ENCODE measurements at places on chromosomes 7 and 10.
A peak's percentile ranks its signal among the peaks of the same experiment; 100 is the strongest.

GRCh38 chr7:109646124-109646523, 1076.5 kb downstream of the DNAJB9 start:
- no peak for DNase-seq

DNA sequence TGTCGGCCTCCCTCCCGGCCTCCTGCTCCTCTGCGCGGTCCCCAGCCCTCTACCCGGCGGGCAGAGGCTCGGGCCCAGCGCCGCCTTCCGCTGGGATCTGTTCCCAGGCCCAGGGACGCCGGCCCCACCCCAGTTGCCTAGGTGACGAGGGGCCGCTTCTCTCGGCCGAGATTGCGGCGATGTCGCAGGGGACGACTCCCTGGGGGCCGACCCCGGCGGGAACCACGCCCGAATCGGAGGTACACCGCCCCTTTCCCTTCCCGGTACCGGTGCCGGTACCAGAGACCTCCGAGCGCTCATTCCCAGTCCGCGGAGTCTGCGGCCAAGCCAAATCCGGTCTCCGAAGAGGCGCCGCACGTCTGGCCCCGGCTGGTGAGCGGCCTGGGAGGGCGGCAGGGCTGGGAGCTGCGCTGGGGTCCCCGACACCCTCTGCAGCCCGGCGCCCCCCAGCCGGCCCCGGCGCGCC, at the start of gene CABCOCO1:
Gene CABCOCO1, plus strand, starts transcription at position 136 of the 466 bp plus-strand sequence. Its CDS starts 44 bp downstream, at position 180.
- no peak for DNase-seq

DNA sequence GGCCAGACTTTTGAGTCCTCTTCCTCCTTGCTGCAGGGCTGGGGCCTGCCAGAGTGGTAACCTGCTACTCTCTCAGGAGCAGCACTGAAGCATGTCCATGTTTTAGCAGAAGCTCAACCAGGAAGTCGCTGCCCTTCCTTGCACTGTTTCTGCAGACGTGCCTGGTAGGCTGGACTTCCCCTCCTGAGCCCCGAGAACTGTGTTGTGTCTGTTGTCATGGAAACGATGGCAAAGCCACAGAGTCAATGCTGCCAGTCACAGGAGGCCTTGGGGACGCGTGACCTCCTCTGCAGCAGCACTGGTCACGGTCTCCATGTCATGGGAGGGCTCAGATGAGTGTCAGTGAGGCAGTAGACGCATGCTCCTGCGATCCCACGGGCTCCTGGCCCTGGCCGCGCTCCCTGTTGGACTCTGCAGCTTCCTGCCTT, 145.5 kb downstream of the FANK1 start:
- DNase-seq: peak; percentile 50

DNA sequence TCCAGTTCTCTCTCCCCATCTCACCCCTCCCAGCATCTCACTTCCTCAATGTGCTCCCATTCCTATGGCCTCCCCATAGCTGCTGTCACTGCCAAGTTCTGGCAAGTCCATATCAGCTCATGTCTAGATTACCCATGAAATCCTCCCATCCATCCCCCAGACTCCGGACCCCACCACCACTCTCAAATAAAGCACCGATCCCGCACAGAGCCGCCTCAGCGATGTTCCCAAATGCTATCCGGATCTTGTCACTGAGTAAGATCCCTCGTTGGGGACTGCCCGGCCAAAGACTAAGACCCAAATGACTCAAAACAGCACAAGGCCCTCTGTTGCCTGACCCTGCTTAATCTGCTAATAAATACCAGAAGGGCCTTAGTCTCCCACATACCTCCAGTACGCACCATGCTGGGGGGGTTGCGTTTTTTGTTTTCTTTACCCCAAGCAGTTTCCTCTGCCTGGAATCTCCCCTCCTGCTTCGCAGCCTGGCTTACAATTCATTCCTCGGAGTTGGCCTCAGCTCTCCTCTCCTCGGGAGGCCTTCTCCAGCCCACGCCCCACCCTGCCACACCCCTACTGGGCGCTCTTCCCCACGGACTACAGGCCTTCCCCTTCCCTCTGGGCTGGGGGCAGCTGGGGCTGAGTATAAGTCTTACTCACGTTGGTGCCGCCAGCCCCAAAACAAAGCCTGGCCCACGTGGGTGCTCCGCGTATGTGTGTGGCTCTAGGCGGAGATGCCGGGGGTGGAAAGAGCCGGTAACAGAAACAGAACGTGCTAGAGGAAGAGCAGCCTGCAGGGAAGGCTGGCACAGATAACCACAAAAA, 1.8 kb upstream of the DUSP5 start:
- no peak for DNase-seq

DNA sequence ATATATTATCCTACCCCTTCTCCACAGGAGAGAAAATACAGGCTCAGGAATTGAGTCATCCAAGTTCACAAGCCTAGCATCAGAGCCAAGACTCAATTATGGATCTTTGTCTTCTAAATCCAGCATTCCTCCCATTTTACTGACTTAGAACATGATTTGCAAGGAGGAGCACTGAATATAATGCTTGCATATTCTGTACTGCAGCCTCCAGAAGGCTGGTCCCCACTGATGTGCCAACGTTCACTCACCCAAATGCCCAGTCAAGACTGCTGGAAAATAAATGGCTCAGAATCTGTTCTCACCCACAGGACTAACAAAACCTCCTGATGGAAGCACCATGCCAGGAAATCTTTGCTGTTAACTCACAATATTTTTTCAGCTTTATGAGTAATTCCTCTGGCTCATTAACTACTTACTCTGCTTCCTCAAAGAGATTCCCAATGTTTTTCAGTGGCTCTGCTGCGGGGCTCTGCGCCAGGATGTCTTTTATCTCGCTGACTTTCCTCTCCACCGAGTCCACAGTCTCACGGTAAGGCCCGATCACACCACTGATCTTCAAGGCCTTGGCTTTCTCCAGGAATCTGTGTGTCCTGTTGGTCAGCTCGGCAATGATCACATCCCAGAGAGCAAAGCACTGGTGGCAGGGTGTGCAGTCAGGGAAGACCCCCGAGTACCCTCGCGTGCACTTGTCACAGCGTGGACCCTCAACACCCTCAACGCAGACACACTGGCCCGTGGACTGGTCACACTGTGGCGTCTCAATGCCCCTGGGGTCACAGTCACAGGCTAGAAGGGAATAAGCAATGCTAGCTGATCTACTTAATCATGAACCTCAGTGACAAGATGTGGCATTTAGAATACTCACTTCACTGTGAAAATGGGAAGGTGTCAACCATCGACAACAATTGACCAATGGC, 48.8 kb downstream of the DLD start:
- DNase-seq: no peak

- no peak for DNase-seq
Observed at GRCh38 chr10:90175161-90175681, 473.8 kb downstream of the KIF20B start.

DNA sequence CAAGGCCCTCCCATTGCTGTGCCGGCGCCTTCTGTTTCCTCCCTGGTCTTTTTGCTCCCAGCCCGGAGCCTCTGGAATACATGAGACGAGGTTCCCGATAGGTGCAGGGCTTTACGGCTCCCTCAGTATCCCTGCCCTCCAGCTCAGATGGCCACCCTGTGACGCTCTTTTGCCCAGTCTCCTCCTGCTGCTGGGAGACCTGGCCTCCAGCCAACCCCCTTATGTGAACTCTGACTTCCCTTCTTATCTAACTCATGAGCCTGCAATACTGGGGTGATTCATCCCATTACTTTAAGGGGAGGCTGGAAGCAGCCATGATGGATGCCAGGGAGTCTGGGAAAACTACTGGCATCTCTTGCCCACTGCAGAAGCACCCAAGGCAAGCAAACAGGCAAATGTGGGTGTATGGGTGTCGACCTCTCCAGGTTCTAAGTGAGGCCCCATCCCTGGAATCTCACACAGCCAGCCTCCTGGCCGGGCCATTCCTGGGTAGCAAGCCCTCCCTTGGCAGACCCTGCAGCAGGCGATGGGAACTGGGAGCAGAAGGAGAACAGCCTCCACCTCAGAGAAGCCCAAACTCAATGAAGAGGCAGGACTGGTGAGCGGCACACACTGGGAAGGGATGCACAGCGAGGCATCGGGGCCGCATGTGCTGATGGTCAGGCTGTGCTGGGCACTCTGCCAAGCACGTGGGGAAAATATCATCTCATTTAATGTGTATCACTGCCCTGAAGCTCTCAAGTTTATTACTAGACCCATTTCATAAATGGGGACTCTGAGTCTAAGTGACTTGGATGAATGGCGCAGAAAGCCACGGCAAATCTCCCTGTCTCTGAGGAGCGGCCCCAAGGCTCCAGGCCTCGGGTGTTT, 97.5 kb downstream of the FAM53B start:
- DNase-seq: no peak

GRCh38 chr7:30585675-30586074, 9.0 kb upstream of the GARS1 start:
- no peak for DNase-seq
